ENCODE measurements at places on chromosomes 1 and 21.

- DNase-seq = peak; percentile 28
Measured at GRCh38 chr1:34885405-34886247, 26.1 kb upstream of the SMIM12 start.

GRCh38 chr1:41668054-41668660, 183.7 kb upstream of the EDN2 start:
- no peak for DNase-seq

- peak; percentile 12 for DNase-seq
Measured at GRCh38 chr1:205933671-205934618, 9.3 kb downstream of the SLC26A9 start.

DNA sequence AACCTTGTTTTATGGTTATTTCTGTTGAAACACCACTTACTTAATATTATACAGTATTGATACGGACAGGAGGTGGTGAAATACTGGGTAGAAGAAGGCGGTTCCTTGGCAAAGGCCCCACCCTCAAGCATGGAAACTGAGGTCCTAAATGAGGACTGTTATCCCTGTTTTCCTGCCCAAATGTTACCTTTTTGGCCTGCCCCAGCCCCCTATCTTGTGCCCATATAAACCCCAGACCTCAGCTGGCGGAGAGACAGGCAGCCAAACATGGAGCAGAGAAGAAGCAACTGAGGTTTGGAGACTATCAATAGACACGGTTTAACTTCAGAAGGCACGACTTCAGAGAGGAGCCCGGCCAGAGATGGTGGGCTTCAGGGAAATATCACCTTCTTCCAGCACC, 640.1 kb downstream of the PTPRU start:
- DNase-seq = no peak

- DNase-seq = no peak
Measured at GRCh38 chr1:218249338-218250140, 35.6 kb upstream of the RRP15 start.

- no peak for DNase-seq
Measured at GRCh38 chr1:150799089-150799488, 9.0 kb downstream of the CTSK start.

- no peak for DNase-seq
Measured at GRCh38 chr21:46323227-46323709, 402 bp downstream of the C21orf58 start.

DNA sequence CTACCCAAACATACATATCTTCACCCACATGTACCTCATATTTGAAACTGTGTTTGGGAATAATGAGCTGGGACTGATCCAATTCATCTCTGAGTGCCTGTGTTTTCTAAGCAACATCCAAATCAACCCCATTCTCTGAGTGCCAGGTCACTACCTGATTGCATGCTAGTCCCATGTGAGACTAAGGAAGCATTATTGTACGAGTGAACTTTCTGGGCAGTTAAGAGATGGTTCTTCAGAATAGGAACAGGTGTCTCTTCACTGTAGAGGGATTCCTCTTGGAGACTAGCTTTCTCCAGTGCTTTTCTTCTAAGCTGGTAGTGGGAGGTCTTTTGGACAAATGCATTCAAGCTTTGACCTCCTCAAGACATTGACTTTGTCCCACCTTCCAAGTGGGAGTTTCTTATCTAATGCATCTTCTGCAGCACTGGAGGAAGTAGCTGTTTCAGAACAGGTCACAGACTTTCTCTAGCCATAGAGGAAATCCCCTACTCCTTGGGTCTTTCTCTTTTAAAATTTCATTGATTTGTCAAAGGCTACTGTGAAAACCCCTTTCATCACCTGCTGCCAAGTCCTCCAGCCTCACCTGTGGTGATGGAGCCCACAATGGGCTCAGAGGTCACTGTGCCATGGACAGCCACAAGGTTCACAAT, 172.0 kb upstream of the KIAA0040 start:
- no peak for DNase-seq

DNA sequence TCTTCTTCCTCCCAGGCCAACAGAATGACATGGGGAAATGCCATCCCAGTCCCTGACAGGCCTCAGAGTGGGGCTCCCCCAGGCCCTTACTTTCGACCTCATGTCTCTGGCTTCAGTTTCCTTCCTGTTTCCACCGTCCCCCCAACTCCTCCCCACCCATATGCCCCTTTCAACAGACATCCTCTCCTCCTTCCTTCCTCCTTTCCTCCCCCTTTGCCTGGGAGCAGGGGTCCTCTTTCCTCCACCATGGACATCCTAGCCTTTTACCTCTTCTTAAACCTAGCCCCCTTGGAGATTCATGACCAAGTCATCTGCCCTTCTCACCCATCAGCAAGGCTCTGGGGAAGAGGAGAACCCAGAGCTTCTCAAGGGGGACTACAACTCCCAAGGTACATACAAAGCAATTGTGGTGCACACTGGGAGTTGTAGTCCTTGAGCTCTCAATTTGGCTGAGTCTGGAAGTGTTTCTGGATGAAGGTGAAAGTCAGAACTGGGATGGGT, 4.0 kb downstream of the ZBTB7B start:
- DNase-seq = no peak

DNA sequence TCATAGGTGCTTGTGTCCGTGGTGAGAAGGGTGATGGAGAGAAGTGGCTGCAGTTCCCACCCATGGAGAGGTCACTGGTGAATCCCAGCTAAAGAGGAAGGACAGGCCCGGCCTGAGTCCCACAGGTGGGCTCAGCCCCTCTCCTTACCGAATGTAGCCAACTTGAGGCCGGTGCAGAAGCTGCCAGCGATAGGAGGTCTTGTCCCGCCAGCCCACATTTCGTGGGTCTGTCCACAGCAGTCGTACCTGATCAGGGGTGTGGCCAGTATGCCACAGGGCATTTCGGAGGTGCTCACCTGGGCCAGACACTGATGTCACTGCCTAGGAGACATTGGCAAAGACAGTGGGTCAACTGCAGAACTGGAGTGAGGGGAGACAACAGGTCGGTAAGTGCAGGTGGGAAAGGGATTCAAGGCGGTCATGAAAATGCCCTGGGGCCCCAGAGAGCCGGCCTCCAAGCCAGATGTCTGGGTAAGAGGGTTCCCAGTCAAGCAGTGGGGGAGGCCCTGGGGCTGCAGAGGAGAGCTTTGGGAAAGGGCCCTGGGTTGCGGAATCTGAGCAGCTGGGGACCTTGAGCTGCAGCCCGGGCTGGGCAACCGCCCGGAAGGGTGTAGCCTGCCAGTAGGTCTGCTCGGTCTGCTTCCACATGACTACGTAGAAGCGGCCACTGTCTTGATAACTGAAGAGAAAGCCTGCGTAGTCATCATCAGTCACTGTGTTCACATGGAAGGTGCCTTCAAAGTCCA, 10.6 kb downstream of the THBS3 start:
- DNase-seq = no peak

- no peak for DNase-seq
Measured at GRCh38 chr1:29583727-29584126, 347.4 kb downstream of the PTPRU start.

DNA sequence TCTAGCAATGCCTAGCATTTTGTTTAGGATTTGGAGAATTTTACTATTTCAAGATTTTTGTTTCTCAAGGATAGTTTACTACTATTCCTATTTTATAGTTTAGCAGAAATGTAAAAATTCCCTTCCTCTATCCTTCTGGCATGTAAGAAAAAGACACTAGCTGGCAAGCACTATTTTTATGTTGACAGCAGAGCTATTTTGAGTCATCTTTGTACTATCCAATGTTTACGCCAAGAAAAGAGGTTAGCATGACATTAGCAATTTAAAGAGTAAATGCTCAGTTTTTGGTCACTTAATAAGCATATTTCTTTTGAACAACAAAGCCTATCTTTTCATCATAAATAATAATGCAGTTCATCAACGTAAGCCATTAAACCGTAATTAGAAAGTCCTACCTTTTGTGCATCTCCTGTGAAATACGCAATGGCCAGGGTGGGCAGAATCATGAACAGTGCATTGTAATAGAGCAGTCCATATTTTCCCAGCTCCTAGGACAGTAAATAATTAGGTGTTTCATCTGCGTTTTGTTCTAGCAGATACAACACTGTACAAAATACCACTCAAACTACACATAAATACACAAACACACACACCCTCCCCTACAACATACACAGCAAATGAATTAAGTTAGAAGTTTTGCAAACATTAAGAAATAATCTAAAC, 12.0 kb downstream of the SLC35D1 start:
- peak; percentile 59 for DNase-seq

DNA sequence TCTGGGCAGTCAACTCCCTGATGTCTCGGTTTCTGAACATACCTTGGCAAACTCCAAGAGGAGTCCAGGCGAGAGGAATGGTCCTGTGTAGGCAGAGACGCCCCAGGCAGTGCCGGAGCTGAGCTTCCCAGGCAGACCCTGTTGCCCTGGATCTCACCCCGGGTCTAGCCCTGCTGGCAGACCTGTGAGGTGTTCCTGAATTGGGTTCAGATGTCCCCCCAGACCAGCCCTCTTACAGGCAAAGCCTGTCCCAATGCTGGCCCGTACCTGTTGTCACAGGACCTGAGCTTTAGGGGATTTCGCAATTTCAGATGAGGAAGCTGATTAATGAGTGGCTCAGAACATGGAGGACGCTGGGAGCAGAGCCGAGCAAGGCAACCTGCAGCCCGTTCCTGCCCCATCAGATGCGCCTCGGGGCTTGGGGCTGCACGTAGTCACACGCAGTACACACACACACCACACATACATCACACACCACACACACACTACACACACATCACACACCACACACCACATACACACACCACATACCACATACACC, 38.5 kb upstream of the PDE9A start:
- DNase-seq = peak; percentile 20

- DNase-seq = no peak
Measured at GRCh38 chr1:246815693-246816270, 91.6 kb downstream of the SCCPDH start.

- DNase-seq = no peak
Measured at GRCh38 chr1:40906781-40907400, 44.7 kb upstream of the CITED4 start.

DNA sequence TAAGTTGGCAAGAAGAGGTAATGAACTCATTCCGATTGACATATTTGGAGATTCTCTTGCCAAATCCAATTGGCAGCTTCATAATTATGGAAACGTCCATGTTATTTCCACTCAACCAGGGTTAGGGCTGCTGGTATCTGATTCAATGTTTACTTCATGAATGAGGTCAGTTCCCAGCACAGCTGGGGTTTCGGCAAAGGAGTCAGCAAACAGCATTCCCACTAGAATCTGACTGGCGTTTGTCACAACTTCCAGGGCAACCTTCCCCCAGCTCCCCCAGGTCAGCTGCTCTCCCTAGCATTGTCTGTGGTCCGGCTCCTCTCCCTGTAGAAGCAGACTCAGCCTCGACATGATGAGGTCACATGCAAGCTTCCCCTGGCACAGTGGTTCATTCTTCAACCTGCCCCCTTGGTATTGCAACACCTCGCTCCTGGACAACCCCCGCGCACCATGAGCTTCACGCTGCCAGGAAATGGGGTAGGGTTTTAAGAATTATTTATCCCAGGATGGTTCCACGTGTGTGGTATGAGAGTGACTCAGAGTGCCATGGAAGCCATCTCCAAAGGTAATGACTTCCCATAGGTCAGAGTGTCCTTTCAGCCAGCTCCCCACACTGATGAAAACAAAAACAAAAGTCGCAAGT, 100.7 kb upstream of the SLC25A33 start:
- peak; percentile 95 for DNase-seq

DNA sequence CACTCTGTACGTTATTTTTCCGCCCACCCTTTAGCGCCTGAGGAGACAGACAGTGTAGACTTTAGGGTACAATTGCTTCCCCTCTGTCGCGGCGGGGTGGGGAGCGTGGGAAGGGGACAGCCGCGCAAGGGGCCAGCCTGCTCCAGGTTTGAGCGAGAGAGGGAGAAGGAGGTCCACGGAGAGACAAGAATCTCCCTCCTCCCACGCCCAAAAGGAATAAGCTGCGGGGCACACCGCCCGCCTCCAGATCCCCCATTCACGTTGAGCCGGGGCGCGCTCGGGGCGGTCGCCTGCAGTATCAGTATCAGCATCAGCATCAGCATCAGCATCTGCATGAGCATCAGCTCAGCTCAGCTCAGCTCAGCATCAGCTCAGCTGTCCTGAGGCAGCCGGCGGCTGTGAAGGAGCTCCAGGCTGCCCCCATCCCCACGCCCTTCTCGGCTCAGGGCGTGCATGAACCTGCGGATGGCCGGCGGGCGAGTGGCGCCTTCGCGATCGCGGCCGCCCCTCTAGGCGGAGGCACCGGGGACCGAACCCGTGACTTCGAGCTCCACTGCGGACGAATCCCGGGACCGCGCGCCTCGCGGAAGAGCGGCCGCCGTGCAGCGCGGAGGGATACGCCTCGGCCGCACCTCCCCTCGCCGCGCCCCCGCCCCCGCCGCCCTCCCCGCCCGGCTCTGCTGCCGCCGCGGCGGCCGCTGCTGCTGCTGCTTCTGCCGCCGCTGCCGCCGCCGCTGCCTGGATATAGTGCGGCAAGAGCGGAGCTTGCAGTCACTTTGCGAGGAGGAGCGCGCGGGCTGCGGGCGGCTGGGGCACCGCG, at the start of gene NCAM2:
TSS of gene NCAM2 (plus strand) at position 774 of the 820 bp plus-strand sequence.
- peak; percentile 55 for DNase-seq

GRCh38 chr1:157193702-157194391, 55.7 kb upstream of the ETV3 start:
- DNase-seq = peak; percentile 59

- DNase-seq = peak; percentile 83
Measured at GRCh38 chr1:43493661-43494450, 36.8 kb upstream of the PTPRF start.

GRCh38 chr1:22886211-22886610, 86.5 kb downstream of the LACTBL1 start:
- peak; percentile 57 for DNase-seq

- peak; percentile 63 for DNase-seq
Measured at GRCh38 chr1:192580351-192580962, 4.9 kb downstream of the RGS1 start.

DNA sequence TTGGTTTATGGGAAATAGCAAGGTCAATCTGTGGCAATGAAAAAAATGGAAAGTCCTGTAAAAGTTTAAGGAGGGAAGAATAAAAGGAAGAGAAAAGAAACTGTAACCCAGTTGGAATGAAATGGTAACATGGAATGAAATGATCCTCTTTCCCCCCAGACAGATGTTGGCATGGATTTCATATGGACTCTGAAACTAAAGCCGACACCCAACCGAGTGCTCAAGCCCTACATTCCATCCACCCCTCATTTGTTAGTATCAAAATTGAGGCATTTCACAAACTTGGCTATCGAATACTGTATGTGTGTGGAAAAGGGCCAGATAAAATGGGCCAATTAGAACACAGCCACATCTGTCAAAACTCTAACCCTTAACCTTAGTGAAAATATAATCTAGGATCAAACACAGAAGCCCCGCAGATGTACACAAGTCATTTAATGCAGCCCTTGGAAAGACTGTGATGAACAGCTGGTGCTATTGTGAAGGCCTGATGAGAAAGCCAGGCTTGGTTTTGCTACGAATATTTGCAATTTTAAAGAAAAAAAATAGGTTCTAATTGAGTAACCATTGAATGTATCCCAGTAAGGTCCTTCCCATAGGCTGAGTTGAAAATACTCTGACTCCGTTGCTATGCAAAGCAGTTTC, 72.6 kb upstream of the RGL1 start:
- DNase-seq = no peak

GRCh38 chr1:22983944-22984343, 11.3 kb upstream of the LACTBL1 start:
- DNase-seq = no peak

- DNase-seq = no peak
Measured at GRCh38 chr1:217027403-217028080, 304.3 kb upstream of the ESRRG start.
